Skeletal muscle cell (primary cell): ENCODE measurements at places on chromosomes 7 and 10.
A peak's percentile ranks its signal among the peaks of the same experiment; 100 is the strongest.

DNA sequence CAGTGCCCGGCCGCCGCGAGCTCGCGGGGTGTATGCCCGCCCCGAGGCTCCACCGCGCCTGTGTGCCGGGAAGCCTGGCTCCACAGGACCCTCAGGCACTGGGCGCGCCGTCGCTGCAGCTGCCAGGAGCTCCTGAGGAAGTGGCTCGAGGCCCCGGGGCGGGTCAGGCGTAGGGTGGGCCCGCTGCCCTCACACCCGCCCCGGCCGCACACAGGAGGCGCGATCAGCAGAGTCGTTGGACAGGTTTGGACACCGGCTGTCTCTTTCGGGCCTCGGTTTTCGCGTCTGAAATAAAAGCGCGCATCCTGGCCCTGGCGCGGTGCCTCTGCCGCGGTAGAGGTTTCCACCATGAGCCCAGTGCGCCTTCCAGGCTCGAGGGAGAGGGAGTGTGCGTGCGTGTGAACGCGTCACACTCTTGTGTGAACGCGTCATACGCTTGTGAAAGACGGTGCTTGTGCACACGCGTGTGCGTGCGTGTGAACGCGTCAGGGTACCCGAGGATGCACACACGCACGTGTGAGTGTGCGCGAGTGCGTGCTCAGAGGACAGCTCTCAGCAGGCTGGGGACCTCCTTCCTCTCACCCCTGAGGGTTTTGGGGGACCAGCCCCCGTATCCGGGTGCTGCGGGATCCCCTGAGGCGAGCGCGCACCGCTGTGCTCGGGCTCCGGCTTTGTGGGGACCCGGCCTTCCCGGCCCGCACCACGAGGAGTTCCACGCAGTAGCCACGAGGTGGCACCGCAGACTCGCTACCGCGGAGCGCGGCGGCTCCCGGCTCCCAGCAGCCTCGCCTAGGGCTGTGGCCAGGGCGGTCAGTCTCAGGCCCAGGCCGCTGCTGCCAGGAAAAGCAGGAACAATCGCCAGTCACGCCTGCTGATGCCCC is 83.8 kb downstream of the BMS1 start:
- DNase-seq, result peak; percentile 15

GRCh38 chr7:41024126-41024525 is 678.8 kb downstream of the INHBA start:
- no peak for DNase-seq

GRCh38 chr10:119103241-119103902 is 541 bp upstream of the DENND10 start:
- DNase-seq, result no peak

DNA sequence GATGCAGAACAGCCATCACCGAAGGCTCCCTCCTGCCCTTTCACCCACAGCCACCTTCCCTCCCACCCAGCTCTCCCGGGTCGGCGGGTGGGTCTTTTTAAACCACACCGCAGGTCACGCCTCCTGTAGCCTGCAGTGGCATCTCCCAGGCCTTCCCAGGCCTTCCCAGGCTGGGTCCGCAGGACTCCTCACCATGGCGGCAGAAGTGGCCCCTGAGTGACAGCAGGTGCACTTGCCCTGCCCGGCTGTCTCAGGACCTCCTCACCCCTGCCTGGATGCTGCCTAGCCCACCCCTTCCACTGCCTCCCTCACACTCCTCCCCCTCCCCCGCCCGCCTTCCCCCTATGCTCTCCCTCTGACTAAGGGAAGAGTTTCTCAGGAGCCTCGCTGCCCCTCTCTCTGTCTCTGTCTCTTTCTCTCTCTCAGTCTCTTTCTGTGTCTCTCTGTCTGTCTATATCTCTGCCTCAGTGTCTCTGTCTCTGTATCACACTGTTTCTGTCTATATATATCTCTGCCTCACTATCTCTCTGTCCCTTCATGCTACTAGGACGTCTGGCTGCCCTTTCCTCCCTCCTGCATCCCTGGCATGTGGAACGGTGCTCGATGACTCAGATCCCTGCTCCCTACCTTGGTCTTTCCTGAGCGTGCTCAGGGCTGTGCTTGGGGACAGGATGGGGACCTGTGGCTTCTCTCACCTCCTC is 57.5 kb downstream of the GLRX3 start:
- no peak for DNase-seq

DNA sequence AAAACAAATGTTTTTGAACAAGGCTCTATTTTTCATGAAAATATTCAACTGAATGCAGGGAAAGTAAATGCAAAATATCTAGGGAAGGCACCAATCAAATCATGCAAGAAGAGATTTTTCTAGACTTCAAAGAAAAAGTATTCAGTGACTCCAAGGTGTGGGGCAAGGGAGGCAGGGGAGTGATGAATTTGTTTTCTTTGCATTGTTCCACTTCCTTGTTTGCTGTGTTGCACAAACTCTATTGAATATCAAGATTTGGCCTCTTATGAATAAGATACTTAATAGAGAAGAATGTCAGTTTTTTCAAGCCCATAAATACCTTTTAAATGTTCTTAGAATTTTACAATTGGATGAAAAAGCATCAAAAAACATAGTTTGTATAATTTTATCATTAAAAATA is 26.4 kb downstream of the STEAP1 start:
- no peak for DNase-seq

- peak; percentile 3 for DNase-seq
Observed at GRCh38 chr7:25402532-25402931, 174.2 kb upstream of the NPVF start.

DNA sequence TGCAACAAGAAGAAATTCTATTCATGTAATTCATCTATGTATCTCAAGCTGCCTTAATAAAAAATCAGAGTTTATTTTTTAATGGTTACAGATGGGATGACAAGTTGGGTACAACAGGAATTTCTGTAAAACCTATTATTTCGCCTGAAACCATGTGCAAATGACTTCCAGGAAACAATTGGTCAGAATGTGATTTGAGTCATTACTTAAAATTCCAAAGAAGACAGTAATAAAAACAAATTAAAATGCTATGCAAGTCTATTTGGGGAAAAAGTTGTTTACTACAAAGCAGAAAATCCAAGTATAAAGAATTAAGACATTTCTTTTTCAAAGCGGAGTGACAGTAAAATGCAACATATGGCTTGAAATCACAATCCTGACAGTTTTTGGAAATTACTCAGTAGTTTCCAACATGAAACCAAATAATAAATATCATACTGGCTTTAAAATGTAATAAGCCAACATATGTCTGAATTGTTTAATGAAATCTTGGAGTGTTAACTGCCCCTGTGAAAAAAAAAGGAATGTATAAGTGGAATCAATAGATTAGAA is 41.5 kb upstream of the SEMA3C start:
- DNase-seq, result no peak

- no peak for DNase-seq
Observed at GRCh38 chr7:54778696-54779540, 19.9 kb upstream of the SEC61G start.

- DNase-seq, result no peak
Observed at GRCh38 chr10:71451754-71452153, 55.0 kb downstream of the CDH23 start.

DNA sequence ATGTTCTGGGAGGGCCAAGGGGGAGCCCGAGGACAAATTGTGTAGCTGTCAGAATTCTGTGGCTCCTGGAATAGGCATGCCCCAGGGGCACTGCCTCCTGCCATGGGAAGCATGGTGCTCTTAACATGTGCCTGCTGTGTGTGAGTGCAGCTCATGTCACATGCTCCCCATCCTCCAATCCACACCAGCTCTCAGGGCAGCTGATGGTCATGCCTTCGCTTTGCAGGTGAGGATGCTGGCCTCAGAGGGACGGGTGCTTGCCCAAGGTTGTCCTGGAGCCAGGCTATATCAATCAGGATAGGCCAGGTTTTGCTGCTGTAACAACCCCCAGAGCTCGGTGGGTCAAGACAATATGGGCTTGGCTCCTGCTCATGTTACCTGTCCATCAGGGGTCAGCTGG is 303.4 kb downstream of the RPS24 start:
- no peak for DNase-seq

- DNase-seq, result peak; percentile 48
Observed at GRCh38 chr10:52027055-52027705, 286.9 kb upstream of the DKK1 start.

- no peak for DNase-seq
Observed at GRCh38 chr10:22110761-22111160, 107.1 kb downstream of the EBLN1 start.
